ENCODE measurements at places on chromosomes 6 and 20.

DNA sequence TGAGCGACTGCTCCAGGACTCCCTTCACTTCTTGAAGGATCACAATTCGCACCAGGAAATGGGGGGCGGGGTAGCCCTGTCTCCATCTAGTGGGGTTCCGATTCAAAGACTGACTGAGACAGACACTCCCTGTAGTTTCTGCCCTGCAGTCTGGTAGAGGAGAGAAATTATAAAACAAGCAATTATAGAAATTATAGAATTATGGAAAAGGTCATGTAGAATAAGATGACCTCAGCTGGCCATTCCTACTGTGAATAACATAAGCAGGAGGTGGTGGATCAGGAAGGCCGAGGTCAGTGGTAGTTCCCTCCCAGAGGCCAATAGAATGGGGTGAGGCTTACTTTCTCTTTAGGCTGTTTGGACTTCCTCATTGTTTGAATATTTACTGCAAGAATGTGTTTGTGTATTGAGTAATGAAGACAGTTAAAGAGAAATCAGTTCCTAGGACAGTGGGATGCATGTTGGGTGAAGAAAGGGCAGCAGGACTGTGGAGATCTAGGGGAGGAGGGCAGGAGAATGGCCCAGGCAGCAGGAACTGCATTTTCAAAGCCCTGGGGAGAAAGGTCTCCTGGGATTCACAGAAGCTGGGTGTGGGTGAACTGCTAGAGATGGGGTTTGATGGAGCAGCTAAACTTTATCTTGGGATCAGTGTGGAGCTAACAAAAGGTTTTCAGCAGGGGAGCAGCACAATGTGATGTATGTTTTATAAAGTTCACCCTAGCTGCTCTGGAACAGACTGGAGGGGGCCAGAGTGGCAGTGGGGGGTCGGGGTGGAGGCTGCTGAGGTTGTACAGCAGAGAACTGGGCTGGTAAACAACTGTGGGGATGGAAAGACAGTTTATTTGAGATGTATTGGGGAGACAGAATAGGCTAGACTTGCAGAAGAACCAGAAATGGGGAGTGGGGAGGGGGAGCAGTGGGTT lies 2.1 kb downstream of the ZNF341 start:
- peak; percentile 68 for DNase-seq

DNA sequence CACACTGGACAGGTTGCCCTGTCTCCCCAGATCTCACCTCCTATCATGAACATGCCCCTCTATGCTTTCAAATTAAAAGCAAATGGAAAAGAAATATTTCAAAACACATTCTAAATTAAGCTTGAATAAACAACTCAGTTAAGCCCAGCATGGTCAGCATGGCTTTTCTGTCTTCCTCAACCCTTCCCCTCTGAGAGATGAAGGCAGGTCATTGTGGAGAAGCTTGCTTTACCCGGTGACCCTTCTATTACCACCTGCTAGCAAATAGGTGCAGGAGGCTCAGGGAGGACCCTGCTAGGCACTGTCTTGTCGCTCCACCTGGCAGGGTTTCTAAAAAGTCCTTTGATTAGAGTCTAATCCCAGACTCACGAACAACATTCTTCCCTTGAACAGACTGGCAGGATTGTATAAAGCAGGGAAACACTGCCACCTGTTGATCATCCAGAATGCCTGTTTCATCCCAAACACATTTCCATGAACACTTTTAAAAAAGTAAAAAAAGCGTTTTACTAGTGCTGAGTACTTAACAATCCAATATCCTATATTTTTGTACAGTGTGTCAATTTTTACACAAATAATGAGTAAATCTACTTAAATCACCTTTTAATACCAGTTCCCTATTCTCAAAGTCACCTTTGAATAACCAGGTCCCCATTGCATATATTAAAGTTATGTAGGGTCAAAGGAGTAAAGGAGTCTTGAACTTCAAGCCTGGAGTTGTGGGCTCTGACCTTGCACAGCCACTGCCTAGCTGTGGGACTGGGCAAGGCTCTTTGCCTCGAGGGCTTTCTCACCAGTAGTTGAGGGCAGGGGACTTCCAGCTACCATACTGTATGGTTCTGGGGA lies 75.5 kb downstream of the GPR6 start:
- DNase-seq, result peak; percentile 74

DNA sequence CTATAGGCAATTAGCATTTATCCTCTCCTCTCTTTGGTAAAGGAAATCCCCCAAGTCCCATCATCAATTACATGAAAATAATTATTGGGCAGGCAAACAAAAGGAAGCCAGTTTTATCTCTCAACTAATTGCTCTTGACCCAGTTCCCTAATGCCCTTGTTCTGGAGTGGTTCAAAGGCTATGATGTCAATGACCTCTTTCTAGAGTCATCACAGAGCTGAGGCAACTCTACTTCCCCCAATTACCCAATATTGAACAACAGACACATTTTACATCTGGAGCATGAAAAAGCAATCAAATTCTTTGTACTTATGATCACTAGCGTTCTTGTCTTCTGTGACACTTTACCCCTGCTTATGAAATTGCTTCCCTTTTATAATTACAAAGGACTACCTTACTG lies 43.5 kb downstream of the NT5E start:
- DNase-seq, result no peak

DNA sequence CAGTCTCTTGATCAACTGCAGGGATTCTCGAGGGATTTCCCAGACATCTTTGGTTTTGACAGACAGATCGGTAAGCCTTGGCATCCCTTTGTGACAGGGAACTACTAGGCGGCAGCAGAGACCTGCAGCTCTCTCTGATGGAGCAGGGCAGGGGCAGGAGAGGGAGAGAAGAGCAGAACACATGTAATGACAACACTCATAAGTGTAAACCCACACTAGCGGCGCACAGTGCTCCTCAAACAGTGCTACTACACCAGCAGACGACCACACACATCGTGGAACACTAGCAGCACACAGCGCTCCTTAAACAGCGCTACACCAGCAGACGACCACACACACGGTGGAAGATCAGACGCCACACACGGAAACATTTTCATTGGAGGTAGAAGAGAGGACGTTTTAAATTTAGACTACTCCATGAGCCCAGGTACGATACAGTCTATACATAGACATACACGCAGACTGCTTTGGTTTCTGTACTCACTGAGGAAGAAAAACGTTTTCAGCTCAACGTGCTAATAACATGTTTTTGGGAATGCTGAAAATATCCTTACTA lies 94.5 kb upstream of the TRAF3IP2 start:
- DNase-seq, result no peak

DNA sequence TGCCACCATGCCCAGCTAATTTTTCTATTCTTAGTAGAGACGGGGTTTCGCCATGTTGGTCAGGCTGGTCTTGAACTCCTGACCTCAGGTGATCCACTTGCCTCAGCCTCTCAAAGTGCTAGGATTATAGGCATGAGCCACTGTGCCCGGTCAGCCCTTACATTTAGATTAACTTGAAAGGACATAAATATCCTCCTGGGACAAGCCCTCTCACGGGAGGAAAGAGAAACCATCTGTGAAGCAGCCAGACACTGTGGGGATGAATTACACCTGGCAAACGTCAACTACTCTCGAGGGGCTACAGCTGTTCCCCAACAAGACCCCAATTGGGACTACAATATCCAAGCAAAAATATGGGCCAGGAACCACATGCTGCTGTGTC lies 32.7 kb upstream of the SAMHD1 start:
- no peak for DNase-seq
